ENCODE measurements at places on chromosomes 2 and 18.

GRCh38 chr2:37361216-37361815 lies 16.9 kb downstream of the QPCT start:
- no peak for DNase-seq

GRCh38 chr2:215236131-215236530 lies 75.7 kb upstream of the ATIC start:
- no peak for DNase-seq

DNA sequence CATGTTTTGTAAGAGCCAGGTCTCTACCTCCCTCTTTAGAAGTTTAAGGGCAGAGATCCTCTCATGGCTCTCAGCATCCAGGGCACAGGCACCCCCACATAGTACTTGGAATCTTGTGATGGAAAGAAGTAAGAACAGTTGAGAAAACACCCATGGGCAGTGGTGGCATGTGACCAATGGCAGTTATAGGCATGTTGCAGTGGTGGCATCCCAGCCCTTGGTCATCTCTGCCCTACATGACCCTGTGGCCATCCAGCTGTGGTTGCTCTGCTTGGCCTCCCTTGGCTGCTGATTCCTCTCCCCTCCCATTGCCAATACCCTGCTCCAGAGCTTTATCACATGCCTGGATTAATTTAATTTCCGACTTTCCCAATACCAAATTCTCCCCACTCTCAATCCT lies 13.3 kb upstream of the MSH2 start:
- DNase-seq = no peak

- DNase-seq = no peak
Measured at GRCh38 chr2:124211461-124211860, 186.4 kb downstream of the CNTNAP5 start.

DNA sequence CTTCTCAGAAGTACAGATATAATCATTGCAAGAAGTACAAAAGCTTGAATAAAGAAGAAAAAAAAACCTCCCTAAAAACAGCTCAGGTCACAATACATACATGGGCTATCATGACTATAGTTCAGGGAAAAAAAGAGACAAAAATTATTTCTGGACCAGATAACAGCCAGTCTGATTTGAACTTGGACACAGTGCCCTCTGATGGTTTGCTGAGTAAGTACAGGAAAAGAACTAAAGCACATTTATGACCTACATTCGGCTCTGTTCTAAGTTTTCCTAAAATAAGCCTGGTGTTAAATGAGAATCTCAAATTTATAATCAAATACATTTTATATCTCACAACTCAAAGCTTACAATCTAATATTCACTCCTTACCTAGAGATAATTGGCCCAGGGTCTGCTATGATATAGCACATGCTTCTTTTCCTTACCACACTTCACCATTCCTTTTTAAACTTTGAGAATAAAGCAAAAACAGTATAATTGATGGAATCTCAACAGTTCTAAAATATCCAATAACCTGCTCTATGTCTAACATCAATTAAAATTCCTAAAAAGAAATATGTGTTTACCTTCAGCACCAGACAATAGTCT lies 81.1 kb downstream of the RAPH1 start:
- no peak for DNase-seq

All from activated T-cell treated with anti-CD3 and anti-CD28 coated beads for 4 hours (primary cell).